GM12878 (cell line): ENCODE measurements at places on chromosomes 2 and 18.

GRCh38 chr2:119416299-119416923 lies 15.2 kb upstream of the TMEM37 start:
- H3K4me1 ChIP-seq: no peaks in the 10 kb centered on the region
- H3K4me3 ChIP-seq: no peak overlapping the region
- DNase-seq: no peak
- no peaks in the 10 kb centered on the region for H3K36me3 ChIP-seq
- no peak overlapping the region for H3K27ac ChIP-seq

DNA sequence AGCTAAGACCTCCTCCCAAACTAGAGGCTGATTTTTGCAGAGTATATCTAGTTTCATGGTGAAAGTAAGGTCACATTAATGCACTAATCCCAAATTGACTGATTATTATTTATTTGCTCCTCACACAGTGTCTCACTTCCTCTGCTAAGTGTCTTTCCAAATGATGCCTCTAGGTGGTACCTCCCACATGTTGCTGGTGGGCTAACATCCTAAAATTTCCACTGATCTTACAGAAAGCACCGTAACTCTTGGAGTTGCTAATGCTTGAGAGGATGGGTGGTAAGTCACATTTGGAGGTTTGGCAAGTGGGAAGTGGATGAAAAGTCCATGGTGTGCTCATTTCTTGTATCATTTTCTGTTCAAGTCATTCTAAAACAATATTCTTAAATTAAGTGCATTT lies 428.7 kb upstream of the GYPC start:
- H3K36me3 ChIP-seq: no peaks in the 10 kb centered on the region
- H3K27ac ChIP-seq: no peak overlapping the region
- no peak for DNase-seq
- no peaks in the 10 kb centered on the region for H3K4me1 ChIP-seq

DNA sequence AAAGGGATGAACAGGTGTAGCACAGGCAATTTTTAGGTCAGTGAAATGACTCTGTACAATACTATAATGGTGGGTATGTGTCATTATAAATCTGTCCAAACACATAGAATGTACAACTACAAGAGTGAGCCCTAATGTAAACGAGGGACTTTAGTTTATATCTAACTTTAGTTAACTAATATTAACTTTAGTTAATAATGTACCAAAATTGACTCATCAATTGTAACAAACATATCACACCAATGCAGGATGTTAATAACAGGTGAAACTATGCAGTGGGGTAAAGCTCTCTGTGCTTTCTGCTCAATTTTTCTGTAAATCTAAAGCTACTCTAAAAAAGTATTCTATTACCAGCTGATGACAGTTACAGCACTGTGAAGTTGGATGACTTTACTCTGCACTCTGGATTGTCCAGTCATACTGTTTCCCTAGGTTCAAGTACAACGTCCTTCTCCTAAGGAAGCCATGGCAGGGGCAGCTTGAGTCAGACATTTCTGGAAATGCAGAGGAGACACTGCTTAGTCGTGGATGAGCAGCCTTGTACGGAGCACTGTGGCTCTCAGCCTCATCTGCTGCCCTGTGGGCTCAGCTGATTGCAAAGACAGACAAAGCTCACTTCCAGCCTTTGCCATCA lies 26.1 kb downstream of the TGFA start:
- no peaks in the 10 kb centered on the region for H3K4me1 ChIP-seq
- no peak for DNase-seq
- H3K4me3 ChIP-seq: no peak overlapping the region
- H3K27ac ChIP-seq: no peak overlapping the region

DNA sequence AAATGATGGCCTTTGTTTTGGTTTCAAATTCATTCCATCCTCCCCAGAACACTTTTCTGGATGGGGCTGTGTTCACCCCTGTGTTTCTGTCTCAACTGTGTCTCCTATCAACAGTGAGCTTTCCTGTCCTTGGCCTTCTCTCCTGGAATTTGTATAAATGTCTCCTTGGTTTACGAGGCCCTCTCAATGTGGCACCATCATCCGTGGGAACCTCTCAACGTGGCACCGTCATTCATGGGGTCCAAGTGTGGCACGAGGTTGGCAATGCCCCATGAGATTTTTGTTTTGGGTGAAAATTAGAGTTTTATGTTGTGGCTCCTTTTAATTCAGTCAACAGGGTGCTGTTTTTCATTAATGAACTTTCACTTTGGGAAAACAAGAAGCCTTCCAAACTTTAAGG lies 280.7 kb upstream of the SALL3 start:
- no peaks in the 10 kb centered on the region for H3K4me1 ChIP-seq
- H3K36me3 ChIP-seq: no peaks in the 10 kb centered on the region
- DNase-seq: no peak
- H3K27ac ChIP-seq: no peak overlapping the region
- no peaks in the 10 kb centered on the region for H3K27me3 ChIP-seq
- H3K4me3 ChIP-seq: no peak overlapping the region

DNA sequence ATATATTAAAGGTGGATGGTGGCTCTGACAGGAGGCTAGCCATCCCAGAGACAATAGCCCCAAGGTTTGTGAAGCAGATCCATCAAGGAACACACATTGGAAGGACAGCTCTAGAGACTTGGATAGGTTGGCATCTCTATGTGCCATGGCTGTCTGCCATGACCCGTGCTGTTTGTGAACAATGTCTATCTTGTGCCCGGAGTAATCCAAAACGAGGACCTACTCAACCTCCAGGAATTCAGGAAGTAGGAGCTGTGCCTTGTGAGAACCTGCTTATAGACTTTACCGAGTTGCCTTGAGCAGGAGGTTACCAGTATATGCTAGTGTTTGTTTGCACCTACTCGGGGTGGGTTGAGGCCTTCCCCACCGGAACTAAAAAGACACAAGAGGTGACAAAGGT lies 43.1 kb upstream of the SELENOI start:
- DNase-seq: no peak
- H3K36me3 ChIP-seq: no peaks in the 10 kb centered on the region
- peaks cover 4% of the 10 kb centered on the region; the same call in 1 of the 2 replicates for H3K4me1 ChIP-seq

- no peak overlapping the region for H3K27ac ChIP-seq
- no peak for DNase-seq
- H3K36me3 ChIP-seq: no peaks in the 10 kb centered on the region; the same call in 1 of the 2 replicates
- no peaks in the 10 kb centered on the region for H3K27me3 ChIP-seq
- H3K4me1 ChIP-seq: no peaks in the 10 kb centered on the region
Observed at GRCh38 chr2:111927723-111928122, 29.3 kb downstream of the MERTK start.

GRCh38 chr2:15708865-15709820 lies 117.5 kb downstream of the DDX1 start:
- no peak overlapping the region for H3K4me3 ChIP-seq
- no peaks in the 10 kb centered on the region for H3K4me1 ChIP-seq
- H3K36me3 ChIP-seq: no peaks in the 10 kb centered on the region
- DNase-seq: no peak

DNA sequence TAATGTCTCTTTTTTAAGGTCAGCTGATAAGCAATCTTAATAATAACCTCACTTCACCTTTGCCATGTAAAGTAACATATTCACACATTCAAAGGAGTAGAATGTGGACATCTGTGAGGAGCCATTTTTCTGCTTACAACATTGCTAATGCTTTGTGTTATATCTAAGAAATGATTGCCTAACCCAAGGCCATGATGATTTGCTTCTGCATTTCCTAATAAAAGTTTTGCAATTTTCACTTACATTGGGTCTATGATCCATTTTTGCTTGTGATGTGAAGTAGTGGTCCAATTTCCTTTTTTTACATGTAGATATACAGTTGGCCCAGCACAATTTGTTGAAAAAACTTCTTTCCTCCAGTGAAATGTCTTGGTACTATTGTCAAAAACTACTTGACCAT lies 22.0 kb downstream of the RELCH start:
- H3K36me3 ChIP-seq: peaks cover 4% of the 10 kb centered on the region; the same call in 1 of the 2 replicates
- no peaks in the 10 kb centered on the region for H3K27me3 ChIP-seq
- no peak overlapping the region for H3K4me3 ChIP-seq
- H3K4me1 ChIP-seq: no peaks in the 10 kb centered on the region
- no peak for DNase-seq

DNA sequence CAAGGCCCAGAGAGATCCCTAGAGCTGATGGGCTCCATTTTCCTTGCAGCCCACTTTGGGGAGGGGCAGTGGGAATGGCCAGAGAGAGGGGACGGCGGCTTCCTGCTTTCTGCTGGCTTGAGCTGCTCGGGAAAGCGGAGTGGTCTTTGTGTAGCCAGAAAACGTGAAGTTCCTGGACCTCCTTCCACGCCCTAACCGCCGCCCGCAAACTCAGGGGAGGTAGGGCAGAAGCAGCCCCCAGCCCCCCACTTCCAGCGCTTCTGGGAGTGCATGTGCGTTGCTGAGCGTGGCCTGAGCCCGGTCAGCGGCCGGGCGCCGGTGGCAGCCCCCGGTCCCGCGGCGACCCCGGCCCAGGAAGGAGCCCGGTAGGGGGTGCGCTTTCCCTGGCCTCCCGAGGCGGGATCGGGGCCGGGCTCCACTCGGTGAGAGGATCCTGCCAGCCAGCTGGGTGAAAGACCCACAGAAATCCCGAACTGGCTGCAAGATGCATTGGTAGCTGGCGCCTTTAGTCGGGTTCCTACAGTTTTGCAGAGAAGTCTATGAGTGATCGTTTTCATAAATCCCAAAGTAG lies 25.3 kb upstream of the BOD1L2 start:
- H3K4me1 ChIP-seq: no peaks in the 10 kb centered on the region
- no peak overlapping the region for H3K4me3 ChIP-seq
- peaks cover 9% of the 10 kb centered on the region; the same call in 1 of the 2 replicates for H3K27me3 ChIP-seq
- H3K27ac ChIP-seq: no peak overlapping the region
- H3K36me3 ChIP-seq: no peaks in the 10 kb centered on the region
- DNase-seq: no peak

- no peak for DNase-seq
- no peaks in the 10 kb centered on the region for H3K27me3 ChIP-seq
Observed at GRCh38 chr2:67465623-67466022, 68.5 kb downstream of the ETAA1 start.

DNA sequence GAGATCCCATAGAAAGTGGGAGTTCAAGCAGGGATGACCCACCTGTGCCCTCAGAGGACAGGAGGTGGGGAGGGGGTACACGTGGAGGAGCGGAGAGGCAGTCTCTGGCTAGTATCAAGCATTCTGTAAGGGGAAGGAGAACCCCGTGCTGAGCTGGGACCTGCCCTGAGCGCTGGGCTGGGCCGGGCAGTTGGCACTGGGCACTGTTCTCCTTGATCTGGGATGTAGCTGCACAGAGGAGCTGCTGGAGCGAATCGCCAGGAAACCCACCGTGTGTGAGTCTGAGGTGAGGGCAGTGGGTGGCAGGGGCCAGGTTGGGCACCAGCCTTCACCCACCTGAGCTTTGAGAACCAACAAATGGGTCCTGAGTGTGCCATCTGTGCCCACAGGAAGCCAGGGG lies 19.8 kb upstream of the GMPPA start:
- H3K27me3 ChIP-seq: no peaks in the 10 kb centered on the region; the same call in 1 of the 2 replicates
- H3K36me3 ChIP-seq: no peaks in the 10 kb centered on the region
- no peak overlapping the region for H3K27ac ChIP-seq
- no peak for DNase-seq
- no peaks in the 10 kb centered on the region for H3K4me1 ChIP-seq

- no peak overlapping the region for H3K4me3 ChIP-seq
- no peak overlapping the region for H3K27ac ChIP-seq
- H3K4me1 ChIP-seq: no peaks in the 10 kb centered on the region
Observed at GRCh38 chr2:120428748-120429147, 82.8 kb downstream of the INHBB start.

GRCh38 chr2:37707393-37707792 lies 36.0 kb upstream of the CDC42EP3 start:
- no peak overlapping the region for H3K27ac ChIP-seq
- H3K27me3 ChIP-seq: no peaks in the 10 kb centered on the region
- H3K4me3 ChIP-seq: no peak overlapping the region
- peaks cover 21% of the 10 kb centered on the region for H3K4me1 ChIP-seq
- DNase-seq: no peak
- H3K36me3 ChIP-seq: no peaks in the 10 kb centered on the region
